ENCODE measurements at places on chromosomes 3 and 15.
A peak's percentile ranks its signal among the peaks of the same experiment; 100 is the strongest.

- DNase-seq: no peak
Observed at GRCh38 chr3:179898024-179898423, 138.7 kb downstream of the PEX5L start.

DNA sequence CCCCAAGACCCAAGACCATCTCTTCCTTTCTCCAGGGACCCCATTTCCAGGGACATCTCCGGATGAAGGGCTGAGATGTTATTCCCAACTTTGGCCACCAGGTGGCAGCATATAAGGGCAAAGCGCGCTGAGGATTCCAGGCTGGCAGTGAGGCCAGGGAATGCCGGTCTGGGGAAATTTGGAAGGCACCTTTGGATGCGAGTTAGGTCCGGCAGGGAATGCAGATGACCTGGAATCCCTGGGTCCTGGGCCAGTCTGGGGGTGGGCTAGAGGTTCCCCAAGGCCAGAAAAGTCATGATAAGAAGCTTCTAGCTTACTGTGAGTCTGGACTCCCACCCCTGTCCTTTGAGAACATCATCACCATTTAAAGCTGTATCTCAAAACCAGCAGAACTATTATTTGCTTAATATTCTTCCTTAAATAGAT lies 1.6 kb upstream of the CHST13 start:
- no peak for DNase-seq

DNA sequence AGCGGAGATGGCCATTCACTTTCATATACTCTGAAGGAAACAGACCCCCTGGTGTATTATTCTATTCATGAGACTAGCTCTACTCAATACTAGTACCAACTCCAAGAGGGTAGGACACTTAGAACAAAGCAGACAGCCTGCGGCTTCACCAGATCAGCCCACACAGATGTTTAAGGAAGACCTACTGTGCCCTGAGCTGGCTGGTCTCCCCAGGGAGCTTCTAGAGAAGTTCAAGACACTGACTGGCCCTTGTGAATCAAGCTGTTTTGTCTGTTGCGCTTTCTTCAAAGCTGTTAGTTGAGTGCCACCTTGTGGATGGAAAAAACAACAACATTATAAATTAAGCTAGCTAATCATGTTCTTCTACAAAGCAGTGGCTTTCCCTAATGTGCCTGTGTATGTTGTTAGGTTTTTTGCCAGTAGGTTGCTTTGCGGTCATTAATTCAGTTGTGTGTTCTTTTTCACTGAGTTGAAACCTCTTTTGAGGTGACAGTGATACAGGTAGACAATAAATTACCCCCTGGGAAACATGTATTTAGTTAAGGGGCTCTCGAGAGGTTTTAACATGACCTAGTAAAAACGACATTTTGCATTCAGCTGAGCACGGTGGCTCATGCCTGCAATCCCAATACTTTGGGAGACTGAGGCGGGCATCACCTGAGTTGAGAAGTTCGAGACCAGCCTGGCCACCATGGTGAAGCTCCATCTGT lies 64.2 kb upstream of the MYZAP start:
- no peak for DNase-seq

GRCh38 chr15:31511707-31512310 lies 185.2 kb downstream of the KLF13 start:
- peak; percentile 30 for DNase-seq

GRCh38 chr3:184746131-184747120 lies 34.6 kb upstream of the MAGEF1 start:
- DNase-seq: no peak

- no peak for DNase-seq
Observed at GRCh38 chr3:61222467-61222866, 28.8 kb downstream of the FHIT start.

DNA sequence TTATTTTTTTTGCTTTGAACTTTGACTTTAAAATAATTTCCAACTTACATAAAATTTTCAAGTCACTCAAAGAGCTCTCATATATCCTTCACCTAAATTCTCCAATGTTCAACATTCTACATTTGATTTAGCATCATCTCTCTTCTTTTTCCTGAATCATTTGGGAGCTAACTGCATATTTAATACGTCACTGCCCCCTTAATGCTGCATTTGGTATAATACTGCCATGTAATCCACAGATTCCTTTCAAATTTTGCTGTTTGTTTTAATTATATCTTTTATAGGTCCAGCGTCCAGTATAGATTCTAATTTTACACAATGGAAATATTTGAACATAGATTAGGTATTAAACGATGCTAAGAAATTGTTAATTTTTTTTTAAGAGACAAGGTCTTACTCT lies 2.3 kb upstream of the EIF2AK4 start:
- DNase-seq: no peak

DNA sequence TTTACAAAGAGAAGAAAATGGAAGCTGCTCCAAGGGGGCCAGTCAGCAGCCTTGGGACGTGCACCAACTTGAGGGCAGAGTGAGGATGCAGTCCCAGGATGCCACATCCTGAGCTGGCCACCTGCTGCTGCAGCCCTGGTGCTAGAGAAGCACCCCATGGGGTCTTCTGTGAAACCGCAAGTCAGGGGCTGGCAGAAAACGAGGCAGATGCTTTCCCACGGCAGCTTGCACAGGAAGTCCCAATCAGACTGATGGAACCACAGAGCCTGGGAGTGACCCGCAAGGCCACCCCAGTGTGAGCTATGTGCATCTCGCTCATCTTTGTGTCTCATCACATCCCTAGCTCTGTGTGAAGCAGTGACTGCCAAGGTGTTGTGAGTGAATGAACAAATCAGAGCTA lies 76.5 kb downstream of the NUP210 start:
- no peak for DNase-seq

GRCh38 chr3:38454178-38454883 lies 641 bp downstream of the ACVR2B start:
- DNase-seq: no peak

DNA sequence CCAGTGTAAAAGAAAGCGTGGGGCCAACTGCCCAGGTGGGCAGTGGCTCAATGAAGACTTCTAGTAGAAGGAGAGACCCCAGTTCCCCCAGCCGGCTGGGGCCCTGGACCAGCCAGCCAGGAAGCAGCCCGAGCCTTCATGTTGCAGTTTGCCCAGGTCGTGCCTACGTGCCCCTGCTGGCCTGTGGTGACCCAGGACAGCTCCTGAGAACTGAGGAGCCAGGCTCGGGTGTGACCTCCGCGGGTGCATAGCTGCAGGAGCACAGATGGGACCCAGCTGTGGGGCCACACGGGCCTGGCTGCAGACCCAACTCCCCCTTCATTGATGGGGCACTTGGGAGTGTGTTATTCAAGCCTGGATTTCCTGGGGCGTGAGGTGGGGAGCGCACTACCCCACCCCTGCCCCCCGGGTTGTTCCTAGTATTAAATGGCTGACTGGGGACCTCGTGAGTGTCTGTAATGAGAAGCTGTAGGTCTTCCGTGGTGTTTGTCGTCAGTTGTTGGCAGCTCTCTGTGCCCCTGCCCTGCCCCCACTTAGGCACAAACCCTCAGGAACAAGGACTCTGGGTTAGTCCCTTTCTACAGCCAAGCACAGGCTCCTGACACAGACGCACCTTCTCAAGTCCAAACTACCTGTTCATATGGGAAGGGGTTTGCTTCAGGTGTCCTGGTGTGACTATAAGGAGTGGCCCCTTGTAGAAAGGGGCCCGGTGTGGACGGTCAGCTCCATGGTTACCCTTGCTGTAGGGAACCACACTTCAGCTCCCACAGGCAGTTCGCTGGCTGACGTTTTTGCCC lies 39.1 kb downstream of the IDH2 start:
- DNase-seq: no peak

- no peak for DNase-seq
Observed at GRCh38 chr3:181735911-181736310, 24.2 kb downstream of the SOX2 start.

DNA sequence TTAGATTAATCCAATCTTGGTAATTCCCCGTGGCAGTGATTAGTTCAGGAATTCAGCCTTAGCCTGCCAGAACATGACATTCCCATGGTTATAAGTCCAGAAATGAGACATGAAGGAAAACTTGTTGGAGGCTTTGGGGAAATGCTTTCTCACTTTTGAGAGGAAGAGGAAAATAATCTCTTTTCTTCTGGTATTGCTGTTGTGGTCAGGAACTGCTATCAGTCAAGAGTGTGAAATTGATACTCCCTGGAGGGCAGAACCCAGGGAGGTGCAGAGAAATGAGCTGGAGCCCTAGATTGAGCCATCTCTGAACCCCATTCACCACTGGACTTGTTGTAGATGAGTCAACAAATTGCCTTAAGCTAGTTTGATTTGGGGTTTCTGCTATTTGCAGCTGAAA lies 38.6 kb upstream of the APH1B start:
- DNase-seq: no peak

DNA sequence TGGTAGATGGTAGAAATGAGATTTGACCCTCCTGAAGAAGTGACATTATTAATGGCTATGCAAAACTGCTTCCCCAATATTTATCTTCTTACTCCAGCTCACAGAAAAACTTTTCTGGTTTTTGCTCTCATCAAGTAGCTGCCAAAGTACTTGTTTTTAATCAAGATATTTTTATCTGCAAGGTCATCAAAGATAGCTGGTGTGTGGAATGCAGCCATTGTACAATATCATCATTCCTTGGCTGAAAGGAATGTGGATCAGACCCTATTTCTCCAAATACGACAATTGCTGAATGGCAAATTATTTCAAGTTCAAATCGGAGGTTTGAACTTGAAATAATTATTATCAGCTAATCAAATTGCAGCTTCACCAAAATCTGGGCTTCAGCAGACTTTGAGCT lies 126.9 kb upstream of the SLC7A14 start:
- DNase-seq: no peak

- no peak for DNase-seq
Observed at GRCh38 chr3:188169830-188170455, 16.0 kb downstream of the LPP start.

DNA sequence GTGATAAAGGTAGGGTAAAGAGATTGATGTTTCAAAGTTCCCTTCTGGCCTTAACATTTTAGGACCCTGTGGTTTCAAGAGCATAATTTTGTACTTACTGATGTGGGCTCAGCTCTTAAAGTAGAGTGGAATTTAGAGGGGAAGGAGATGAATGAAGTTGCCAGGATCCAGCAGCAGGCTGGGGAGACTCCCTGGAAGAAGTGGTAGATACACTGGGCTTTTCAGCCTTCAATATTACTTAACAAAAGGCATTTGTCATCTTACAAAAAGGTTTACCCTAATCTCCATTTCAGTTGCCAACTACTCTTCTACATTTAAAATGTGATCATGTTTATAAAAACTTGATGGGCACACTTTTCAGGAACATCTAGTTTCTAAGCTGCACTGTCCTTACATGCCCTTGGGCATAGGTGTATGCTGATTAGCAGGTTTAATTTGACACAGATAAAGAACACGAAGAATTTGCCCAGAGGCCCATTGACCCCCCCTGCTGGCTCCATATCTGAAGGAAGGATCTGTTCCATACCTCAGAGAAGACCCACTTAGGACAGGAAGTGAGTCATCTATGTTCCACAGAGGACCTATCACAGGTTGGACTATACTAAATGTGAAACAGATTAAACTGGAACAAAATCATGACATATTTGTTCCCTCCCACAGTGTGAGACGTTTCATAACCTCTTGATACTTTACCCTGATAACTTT lies 93.0 kb upstream of the LPP start:
- peak; percentile 23 for DNase-seq

DNA sequence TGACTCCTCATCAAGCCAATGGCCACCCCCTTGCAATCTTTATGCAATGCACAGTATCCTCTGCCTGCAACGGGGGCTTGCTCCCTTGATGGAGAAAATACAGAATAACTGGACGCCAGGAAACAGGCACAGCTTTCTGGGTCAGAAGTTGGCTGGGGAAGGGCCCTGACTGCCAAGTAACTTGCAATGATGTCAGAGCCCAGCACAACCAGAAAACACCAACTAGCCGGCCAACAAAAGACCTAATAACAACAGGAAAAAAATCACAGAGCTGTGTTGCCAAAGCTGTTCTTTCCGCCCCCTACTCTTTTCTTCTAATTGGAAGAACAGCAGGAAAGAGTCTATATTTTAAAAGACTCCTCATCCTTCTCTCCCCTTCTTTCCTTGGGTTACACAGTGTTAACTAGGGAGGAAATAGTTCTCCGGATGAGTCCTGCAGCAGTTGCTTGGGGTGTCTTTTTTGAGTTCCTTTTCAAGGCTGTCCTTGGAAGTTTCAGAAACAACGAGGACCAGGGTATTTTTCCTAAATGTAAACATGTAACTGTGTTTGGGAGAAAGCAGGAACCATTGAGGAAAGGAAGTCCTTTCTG lies 1.4 kb upstream of the SEMA6D start:
- DNase-seq: no peak

DNA sequence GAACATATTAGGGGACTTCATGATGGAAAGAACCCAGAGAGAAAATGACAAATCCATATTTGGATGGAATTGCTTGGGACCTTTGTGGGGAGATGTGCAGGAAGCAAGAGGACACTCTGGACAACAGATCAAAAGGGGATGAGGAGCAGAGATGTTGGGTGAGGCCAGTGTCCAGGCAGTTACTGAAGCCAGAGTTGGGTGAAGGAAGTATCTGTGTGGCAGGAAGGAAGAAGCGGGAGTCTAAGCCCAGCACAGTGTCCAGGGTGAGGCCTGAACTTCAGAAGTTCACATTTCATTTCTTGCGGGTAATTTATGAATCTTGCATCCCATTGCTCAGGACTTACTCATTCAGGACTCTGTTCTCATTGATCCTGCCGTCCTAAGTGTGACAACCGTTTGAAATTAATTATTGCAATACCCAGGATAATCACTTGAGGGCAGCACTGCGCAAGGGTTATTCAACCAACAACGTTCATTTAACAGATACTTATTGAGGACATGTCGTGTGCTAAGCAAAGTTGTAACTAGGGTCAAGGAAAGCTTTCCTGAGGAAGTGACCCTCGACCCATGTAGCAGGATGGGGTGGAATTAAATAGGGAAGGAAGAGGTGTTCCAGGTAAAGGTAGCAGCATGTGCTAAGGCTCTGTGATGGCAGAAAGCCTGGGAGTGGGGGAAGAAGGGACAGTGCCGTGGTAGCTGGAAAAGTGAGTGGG lies 61.3 kb upstream of the CMTM8 start:
- DNase-seq: no peak

- DNase-seq: no peak
Observed at GRCh38 chr3:27483117-27484014, 818 bp downstream of the SLC4A7 start.

GRCh38 chr3:58565621-58566397 lies 11.4 kb downstream of the FAM107A start:
- DNase-seq: no peak

DNA sequence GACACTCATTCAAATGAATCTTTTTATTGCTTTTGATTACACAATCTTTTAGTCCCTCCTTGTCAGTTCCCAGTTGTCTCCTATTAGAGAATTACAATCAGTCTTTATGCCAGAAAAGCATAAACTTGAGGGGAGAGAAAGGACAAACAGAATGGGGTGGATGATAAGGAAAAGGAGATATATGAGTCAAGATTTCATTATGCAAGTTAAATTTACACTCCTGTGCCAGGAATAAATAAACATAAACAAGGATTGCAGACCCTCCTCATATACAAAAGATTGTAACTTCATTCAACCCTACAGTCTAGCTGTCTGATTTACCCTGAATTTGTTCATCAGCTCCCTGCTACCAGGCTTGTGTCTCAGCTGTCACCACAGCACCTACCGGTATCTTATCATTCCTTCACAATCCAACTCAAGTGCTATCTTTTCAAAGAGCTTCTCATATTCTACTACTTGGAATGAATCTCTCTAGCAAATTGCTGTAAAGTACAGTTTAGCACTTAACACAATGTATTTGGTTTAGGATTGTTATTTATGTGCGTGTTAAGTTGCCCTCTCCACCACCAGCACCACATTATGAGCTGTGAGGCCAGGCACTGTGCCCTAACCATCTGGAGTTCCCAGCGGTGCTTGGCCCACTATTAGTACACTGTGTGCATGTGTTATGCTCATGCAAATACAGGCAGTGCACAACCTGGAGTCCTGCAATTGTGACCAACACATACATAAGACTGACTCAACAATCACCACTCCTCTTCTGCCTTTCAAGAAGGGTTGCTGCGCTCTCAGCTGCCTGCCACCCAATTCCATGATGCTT lies 504.1 kb downstream of the TBL1XR1 start:
- no peak for DNase-seq
